ENCODE measurements at places on chromosomes 5 and 9.

DNA sequence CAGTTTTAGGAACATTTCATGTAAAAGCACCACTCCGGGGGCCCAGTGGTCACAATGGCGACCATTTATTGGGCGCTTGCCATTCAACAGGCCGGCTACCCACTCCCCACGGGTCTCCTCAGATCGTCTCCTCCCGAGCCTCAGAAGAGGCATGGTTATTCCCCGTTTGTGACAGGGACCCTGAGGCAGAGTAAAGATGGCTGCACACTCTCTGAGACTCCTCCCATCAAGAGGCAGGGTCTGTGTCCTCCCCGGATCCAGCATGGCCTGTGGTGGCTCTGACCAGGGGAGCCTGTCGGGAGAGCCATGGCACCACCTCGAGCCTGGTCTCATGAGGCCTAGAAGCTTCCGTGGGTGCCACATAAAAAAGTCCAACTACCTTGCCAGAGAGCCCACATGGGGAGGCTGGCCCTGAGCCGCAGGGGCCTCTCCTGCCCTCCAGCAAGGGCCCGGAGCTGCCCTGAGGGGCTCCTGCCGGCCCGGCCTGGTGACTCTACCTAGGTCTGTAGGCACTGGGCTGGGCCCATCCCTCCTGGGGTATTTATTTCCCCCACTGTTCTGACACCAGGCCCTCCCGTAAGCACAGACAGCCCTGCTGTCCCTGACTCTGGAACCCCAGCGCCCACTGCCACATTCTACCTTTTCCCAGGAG, 90.8 kb downstream of the VAV2 start:
- no peak for DNase-seq

GRCh38 chr5:134070725-134071613, 43.5 kb upstream of the TCF7 start:
- DNase-seq: no peak

- no peak for DNase-seq
Observed at GRCh38 chr9:93072383-93072795, 13.9 kb downstream of the SUSD3 start.

DNA sequence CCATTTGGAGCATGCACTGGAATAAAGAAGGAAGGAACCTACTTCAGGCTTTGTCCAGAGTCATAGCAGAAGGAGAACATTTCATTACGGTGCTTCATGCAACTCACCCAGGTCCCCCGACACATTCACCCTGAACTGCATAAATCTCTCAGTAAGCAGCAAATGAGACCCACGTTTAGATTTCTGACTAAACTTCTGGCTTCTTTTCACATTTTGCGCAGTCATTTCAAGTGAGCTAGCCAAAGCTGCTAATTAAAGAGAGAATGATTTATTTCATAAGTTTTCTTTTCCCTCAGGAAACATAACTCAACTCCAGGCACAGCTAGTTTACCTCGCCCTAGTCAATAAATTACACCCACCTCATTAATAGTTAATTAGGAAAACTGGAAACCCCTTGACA, 88.6 kb upstream of the GAS1 start:
- DNase-seq: no peak

DNA sequence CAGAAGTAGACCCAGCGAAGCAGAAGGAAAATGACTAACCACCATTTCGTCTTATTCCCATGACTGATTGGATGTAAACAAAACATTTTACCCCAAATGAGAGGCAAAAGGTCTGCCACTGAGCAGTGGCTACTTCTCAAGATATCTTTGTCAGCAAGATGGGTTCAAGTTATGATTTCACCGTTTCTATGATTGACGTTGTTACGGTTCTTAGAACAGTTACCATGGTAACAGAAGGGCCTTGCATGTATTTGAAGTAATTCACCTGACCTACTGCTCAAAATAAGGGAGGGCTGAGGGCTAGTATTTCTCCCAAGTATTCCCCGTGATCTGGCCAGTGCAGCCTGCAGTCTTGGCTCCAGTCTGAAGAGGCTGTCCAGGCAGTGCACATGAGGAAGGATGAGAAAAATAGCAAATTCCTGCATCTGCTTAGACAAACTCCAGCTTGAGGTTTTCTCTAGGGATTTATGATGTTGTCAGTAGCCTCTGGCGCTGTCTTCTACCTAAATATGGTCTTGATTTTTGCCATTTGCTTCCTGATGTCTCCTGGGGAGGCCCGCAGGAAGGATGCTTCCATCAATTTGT, 372.7 kb downstream of the TMEM38B start:
- no peak for DNase-seq

GRCh38 chr9:73199886-73200285, 48.2 kb downstream of the ANXA1 start:
- no peak for DNase-seq

DNA sequence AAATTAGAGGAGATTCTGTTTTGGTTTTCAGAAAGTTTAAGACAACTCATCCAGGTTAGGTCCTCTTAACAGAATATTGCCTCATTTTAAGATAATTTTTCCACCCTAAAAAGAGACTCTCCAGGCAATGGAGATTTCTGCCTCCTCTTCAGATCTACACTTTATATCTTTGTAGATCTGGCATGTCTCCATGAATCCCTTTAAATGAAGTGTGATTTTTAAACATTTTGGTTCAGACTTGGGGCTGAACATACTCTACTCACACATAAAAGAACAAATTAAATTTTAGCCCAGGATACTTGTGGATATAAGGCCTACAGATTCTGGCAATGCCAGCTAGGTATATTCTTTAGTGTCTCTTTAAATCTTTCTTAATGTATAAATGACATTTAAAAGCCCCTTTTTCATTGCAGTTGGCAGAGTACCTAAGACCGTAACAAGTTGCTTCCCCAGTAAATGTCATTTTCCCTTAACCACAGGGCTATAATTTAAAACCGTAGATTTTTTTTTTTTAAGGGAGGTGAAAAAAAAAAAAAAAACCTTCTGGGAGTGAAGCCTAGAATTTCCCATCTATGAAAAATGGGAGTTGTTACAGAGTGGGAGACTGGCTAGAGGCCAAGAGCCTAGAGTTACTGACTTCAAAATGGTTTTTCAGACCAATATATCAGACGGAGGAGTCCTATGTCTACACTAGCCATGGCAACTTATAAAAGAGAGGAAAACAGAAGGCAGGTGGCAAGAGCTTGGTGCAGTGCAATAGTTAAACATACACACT, 207.8 kb upstream of the TARS1 start:
- DNase-seq: no peak

- DNase-seq: no peak
Observed at GRCh38 chr5:86757824-86758223, 140.1 kb downstream of the COX7C start.

DNA sequence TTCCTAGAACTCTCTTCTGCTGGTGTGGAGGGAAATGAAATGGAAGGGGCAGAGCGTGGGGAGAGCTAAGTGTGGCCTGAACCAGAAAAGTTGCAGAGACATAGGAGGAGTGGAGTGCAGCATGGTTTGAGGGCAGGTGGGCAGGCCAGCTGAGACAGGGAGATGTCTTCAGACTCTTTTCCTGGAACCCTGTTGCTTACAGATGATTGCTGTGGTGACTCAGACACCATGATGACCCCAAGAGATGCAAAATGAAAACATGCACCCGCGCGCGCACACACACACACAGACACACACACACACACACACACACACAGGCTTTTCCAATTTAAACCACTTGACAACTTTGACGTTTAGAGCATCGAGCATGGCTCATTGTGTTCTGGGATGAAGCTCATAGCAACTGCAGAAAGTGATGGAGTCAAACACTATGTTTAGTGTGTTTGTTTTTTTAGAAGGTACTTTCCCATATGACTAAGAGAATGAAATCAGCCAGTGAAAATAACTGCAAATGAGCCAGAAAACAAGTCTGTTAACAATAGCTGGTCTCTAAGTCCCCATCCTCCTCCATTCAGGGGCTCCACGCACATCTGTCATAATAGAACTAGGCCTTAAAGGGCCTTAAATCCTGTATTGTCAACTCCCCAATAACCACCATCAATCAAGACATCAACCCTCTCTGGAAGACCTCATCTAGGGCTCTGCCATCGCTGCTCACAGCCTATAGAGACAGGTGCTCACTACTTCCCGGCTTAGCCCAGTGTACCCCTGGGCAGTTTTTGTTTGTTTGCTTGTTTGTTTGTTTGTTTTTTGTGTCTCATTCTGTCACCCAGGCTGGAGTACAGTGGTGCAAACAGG, 9.6 kb downstream of the TMOD1 start:
- DNase-seq: peak; percentile 54

- no peak for DNase-seq
Observed at GRCh38 chr5:74035521-74035937, 409.5 kb downstream of the ARHGEF28 start.

- no peak for DNase-seq
Observed at GRCh38 chr9:113892861-113893491, 16.9 kb downstream of the ZNF618 start.

GRCh38 chr5:10632110-10632761, 68.4 kb downstream of the ANKRD33B start:
- no peak for DNase-seq
